ENCODE measurements at places on chromosomes 2 and 18.

- DNase-seq, result no peak
Observed at GRCh38 chr2:65370387-65371073, 61.9 kb downstream of the SPRED2 start.

- no peak for DNase-seq
Observed at GRCh38 chr18:76824754-76825153, 2.4 kb downstream of the ZNF236 start.

- DNase-seq, result peak; percentile 66
Observed at GRCh38 chr18:286515-287310, 18.9 kb upstream of the THOC1 start.

DNA sequence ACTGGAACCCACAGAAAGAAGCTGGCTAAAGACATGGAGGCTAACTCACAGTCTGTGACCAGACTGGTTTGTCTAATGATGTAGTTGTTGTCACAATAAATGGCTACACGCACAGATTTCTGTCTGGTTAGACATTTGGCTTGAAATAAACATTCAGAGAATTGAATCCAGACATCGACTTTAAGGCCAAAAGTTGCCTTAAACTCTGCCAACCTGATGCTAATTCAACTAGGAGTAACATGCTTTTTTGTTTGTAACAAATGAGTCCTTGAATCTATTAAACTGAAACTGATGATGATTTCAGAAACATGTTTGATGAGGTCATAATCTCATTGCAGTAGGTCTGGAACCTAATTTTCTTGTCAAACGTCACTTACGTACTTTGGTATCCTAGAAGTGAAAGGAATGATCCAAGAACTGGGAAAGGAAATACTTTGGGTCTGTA is 123.8 kb downstream of the ERBB4 start:
- DNase-seq, result peak; percentile 41

DNA sequence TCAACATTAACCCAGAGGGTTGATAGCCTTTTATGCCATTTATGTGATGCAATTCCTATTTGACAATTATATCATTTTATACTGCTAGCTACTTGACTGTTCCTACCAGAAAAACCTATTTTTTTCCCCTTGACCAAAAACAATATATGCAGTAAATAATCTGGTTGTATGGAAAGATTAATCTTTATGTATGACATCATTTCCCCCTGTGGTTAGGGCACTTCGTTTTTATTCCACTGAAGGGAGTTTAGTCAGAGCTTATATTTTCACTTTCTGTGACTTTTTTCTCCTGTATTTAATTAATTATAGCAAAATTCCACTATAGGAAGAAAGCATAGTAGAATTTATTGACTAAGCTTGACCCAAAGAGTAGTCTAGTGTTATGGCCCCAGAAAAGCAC is 107.6 kb downstream of the HAUS1 start:
- peak; percentile 62 for DNase-seq

- no peak for DNase-seq
Observed at GRCh38 chr2:239163688-239164334, 237.0 kb downstream of the HDAC4 start.

DNA sequence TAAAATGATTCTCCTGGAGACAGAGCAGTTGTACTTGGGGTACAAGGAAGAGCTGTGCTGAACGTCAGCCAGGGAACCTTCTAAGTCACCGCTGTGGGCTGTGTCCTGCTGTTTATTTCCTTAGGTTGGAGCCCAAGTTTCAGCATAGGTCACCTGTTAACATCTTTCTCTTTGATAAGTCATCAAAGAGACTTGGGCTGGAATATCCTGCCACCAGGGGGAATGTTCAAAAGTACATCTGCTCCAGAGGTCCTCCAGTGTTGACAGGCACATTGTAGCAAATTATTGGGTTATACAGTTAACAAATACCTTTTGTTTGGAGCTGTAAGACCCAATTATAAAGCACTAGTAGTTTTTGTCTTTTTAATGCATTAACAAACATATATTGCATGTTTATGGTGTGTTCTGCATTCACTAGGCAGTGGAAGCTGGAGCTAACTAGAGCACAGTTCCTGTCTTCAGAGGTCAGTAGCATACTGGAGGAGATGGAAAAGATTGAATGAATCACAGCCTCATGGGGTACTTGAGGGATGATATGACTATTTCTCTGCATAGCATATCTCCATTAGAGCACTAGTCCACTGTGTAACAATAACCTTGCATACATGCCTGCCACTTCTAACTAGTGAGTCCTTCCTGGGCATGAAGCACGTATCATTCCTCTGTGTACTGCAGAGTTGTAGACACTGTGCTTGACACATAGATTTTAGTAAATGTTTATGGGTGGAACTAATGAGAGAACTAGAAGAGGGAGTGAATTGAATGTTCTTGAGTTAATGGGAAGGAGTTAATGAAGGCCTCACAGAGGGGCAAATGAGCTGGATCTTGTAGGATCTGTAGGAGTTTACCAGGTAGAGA is 182.1 kb downstream of the AGAP1 start:
- peak; percentile 68 for DNase-seq

DNA sequence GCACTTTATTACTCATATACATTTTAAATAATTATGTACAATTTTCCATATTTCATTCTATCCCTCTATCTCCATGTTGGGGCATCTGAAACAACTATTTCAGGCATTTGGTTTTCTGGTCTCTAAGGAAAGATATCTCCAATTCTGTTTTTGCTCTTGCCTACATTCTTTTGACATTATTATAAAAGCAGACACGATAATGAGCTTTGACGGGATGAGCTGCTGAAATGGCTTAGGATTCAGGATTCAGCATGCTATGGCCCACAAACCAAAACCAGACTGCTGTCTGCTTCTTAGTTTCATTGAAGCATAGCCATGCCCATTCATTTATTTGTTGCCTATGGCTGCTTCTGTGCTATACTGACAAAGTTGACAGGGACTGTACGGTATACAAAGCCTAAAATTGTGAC is 42.7 kb upstream of the GLS start:
- peak; percentile 56 for DNase-seq

DNA sequence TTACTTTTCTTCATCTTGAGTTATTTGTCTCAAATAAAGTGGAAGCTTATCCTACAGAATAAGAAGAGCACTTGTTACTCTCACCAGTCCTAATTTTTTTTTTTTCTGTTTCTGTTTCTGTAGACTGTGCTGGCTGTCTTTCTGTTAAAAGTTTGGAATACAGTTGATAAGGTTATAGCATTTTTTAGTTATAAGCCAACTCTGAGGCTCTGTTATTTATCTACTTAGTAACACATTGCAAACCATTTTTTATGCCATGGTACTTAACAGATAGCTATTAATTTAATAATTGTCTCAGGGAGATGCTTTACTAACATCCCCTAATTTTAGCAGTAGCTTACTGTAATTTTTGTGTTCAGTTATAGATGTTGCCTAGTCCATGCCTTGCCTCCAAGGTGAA is 37.9 kb downstream of the CREB1 start:
- DNase-seq, result no peak

- DNase-seq, result no peak
Observed at GRCh38 chr2:168272225-168272624, 24.8 kb upstream of the STK39 start.

DNA sequence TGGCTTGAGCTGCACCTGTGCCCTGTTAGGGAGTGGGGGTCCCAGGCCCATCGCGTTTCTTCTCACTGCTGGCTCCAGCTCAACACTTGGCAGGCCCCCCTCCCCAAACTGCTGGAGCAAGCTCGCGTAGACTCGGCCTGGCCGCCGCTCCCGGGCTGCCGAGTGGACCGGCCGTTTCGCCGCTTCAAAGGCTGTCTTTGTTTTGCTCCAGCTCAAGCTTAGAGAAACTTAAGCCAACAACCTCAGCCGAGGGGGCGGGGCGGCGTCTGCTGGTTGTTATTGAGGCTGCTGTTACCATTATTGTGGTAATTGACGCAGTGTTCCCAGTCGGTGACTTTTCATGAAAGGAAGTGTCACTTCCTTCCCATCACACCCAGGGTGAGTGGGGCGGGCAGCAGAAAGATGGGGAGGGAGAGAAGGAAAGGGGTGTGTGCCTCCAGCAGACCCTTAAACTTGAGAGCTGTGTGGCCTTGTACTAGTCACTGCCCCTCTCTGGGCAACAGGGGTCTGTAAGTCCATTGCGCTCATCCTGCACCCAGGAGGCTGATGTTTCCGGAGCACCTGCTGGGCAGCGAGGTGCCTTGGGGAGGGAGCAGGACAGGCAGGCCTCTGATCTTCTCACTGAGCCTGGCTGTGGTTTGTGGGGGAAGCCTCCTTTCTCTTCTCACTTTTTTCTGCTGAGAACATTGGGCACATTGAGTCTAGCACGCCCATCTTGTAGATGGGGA is 2.1 kb downstream of the ARID5A start:
- DNase-seq, result peak; percentile 66

Data from GM23248 (cell line).